ENCODE measurements at places on chromosomes 3 and 15.

DNA sequence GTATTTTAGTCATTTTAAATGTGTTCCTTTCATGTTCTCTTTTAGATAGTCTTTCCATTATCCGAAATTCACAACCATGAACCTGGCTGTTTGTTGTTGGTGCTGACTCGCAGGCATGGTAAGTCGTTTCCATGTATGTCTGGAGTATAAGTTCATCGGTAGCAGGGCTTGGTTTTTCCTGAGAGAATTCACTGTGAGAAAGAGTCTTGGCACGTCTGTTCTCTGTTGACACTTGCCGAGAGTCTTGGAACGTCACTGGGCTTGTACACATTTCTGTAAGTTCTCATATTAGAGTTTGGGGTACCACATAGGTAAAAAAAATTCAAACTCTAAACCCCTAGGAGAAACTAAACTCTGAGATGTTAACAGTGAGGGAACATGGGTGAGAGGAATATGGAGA is 29.4 kb upstream of the EIF4A2 start:
- no peak for DNase-seq

DNA sequence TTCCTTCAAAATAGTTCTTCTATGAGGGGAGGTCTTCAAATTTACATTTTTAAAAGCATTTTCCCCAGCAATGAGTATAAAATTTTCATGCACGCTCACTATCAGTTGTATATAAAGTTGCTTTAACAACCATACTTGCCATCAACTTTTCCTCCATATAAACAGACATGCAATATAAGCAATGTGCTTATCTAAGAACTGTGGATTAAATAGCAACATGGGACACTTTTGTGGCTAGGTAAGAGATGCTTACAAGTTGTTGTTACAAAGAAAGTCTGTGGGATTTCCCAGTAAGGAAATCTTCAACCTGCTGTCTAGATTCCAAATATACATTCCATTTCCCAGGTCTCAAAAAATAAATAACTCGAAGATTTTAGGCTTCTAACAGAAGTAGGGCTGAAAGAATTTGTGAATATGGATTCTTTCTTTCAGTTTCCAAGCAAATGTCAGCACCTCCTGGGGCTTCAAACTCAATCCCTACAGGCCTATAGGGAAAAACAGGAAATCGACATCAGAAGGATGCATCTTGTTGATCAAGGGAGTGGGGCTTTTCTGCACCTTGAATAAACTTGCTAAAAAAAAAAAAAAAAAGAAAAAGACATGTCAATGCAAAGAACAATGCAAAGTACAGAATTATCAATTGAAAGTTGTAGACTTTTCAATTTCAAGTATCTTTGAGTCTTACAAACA is 16.1 kb downstream of the TNIK start:
- DNase-seq, result no peak

- no peak for DNase-seq
These were observed 96.0 kb downstream of the SPATA16 start for GRCh38 chr3:173044998-173045397.

GRCh38 chr15:77021803-77022381 is 27.0 kb downstream of the PSTPIP1 start:
- DNase-seq, result peak; percentile 73

- DNase-seq, result no peak
These were observed 47.4 kb downstream of the GPR171 start for GRCh38 chr3:151155409-151156128.

DNA sequence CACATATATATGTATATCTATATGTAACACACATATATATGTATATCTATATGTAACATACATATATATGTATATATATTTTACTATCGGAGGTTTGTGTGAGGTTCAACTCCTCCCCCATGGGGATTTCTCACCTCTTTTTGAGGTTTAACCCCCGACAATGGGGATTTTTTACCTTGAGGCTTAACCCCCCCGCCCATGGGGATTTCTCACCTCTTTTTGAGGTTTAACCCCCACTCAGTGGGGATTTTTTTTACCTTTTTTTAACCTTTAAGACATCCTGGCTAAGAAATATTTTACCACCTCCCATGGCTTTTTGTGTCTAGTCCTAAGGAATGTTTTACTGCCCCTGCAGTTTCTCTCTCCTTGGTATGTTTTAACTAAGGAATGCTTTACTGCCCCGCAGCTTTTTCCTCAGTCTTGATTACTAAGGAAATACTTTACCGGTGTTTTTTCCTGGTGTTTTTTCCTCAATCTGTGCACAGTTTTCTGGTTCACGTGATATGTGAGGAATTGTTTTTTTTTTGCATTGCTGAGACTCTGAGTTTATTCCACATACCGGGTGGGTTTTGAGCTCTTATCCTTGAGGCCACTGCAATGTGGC is 185.2 kb downstream of the KLF13 start:
- peak; percentile 62 for DNase-seq

- DNase-seq, result no peak
These were observed 149.6 kb downstream of the CHDH start for GRCh38 chr3:53696401-53697172.

GRCh38 chr15:65264863-65265430 is 21.7 kb downstream of the PARP16 start:
- DNase-seq, result no peak

DNA sequence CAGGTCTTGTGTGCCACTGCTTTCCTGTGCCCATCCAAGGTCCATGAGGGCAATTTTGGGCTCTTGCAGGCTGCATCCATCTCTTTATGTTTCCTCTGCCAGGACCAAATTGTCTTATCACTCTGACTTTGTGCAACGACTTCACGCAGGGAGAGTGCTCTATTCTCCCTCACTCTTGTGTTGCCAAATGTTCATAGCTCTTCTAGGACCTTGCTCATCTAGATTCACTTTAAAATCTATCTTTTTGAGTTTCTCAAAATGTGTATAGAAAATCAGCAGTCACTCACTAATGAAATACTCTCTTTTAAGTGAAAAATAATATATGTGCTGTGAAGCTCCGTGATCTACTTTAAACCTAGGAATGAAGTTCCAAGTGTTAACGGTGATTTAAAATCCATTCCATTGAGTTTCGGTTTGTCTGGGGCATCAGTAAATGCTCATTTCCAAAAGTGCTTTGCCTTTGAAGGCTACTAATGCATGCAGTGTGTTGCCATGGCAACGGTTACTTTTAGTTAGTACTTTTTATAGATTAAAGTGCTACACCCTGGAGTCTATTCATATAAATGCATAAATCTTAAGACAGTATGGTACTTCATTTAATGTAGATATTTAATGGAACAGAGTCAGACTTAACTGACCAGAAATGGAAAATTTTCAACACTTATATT is 46.6 kb upstream of the GOLGA8J start:
- DNase-seq, result no peak

DNA sequence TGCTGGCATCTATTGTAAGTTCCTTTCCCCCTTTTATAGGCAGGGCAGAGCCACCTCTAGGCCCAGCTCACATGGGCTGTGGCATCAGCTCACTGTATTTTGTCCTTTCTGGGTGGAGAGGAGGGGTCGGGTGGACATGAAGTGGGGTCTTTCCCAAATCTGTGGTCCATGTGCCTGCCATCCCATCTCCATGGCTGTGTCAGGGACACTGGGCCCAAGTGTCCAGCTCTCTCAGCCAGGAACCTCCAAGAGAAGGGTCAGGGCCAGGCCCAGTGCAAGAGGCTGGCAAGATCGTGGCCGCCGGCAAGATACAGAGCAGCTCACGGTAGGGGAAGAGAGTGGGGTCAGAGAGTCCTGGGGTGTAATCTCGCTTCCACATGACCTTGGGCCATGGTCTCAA is 85.3 kb downstream of the PCSK6 start:
- DNase-seq, result no peak

DNA sequence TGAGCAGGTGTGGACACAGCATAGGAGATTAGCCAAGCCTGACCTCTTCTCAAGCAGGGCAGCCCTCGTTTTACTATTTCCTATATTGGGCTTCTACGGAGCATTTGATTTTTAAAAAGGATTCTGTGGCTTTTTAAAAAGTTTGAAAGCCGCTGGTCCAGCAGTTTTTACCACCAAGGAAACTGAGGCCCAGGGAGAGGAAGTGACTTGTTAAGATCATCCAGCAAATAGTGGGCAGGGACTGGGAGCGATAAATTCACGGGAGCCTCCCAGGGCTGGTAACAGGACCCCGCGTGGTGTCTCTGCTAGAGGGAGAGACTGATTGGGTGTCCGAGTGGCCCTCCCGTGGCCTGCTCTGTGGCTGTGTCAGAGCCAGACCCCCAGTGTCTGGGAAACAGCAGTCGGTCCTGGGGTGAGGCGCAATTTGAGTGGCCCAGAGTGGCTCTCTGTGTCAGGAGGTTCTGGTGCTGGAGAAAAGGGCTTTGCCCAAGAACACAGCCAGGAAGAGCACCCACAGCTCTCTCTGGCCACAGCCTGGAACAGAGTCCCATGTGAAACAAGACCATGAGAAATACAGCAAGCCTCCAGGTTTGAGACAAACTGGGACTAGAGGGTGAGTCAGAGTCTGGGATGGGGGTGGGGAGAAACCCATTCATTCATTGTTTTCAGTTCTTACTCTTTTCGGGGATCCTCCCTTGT is 4.2 kb downstream of the FURIN start:
- no peak for DNase-seq

DNA sequence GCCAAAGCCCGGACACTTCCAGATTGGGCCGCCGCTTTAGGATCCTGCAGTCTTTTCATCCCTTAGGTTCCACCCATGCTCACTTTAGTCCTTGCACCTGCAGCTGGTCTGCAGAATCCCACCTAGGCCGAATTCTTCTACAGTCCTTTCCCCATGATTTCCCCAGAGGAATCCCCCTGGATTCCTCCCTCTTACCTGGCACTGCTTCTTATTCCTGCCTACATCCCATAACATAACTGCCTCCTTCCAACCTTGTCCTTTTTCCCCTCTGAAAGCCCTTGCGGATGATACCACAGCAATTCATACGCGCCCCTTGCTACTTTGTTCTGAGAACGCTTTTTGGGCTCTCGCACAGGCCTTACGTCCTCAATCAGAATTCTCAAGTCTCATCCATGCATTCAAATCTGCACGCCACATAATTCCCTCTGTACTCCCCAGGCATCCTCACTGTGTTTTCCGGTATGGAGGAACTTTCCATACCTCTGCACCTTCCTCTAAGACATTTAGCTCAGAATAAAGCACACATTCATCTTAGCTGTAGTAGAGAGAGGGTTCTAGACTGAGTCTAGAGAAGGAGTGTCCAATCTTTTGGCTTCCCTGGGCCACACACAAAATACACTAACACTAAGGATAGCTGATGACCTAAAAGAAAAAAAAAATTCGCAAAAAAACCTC is 619 bp downstream of the EIF2AK4 start:
- no peak for DNase-seq

- DNase-seq, result no peak
These were observed 359.3 kb upstream of the UBE2E2 start for GRCh38 chr3:22843854-22844253.

DNA sequence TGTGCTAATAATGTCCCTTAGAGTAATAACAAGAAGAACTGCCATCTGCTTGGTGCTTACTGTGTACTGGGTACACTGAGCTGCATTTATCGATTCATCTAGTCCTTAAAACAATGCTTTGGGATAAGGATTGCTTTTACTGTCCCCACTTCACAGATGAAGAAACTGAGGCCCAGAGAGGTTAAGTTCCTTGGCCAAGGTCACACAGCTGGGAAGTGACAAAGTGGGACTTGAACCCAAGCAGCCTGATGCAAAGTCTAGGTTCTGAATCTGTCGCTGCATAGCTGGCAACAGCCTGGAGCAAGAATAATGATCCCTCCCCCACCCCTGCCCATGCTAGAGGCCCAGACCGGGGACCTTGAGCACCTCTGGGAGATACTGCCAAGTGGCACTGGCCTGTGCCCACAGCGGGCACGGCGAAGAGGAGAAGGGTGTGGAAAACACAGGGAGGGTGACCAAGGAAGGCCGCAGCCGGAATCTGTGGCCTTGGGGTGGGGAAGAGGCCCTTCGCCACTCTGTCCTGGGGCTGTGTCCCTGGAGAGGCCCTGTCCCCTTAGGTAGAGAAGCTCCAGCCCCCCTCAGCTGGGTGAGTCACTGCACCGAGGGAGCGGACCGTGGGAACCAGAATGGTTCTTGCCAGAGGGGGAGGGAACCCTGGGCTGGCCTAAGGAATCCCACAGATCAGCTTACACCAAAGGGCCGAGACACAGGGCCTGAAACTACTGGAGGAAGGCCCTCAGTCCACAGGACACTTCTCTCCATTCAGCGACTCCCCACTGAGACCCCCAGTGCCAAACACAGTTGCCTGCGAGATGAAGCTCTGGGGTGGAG is 3.5 kb downstream of the PLXND1 start:
- no peak for DNase-seq

All from central memory CD4-positive, alpha-beta T cell (primary cell).